ENCODE measurements at places on chromosomes 2 and 18.

- no peak for DNase-seq
Measured at GRCh38 chr18:80246445-80247392, 595 bp downstream of the PARD6G start.

DNA sequence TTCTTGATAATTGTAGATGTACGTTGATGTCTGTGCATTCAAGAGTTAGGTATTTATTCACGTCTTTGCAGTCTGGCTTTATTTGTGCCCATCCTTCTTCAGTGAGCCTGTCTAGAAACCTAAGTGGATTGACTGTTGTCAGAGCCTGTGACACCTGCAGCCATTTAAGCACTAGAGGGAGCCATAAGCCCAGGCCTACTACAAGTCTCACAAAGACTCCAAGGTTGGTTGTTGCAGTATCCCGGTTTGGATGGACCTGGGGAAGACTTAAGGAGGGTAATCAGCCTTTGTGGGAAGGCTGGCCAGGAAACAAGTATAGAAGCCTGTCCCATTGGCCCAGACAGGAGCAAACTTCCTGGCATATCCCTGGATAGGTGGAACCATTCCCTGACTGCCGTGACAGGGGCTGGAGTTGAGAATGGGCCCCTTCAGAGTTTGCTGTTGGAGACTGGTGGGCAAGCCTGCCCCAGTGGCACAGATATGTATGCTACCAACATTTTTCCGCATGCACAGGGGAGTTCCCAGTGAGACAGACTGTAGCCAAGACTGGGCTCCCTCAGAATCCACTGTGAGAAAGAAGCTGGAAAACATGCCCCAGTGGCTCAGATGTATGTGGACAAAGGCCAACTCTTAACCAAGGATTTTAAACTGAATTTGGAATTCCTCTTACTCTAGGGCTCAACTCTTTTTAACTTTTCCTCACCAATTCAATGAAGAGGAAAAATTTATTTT is 9.3 kb upstream of the LRRC30 start:
- DNase-seq, result peak; percentile 56

DNA sequence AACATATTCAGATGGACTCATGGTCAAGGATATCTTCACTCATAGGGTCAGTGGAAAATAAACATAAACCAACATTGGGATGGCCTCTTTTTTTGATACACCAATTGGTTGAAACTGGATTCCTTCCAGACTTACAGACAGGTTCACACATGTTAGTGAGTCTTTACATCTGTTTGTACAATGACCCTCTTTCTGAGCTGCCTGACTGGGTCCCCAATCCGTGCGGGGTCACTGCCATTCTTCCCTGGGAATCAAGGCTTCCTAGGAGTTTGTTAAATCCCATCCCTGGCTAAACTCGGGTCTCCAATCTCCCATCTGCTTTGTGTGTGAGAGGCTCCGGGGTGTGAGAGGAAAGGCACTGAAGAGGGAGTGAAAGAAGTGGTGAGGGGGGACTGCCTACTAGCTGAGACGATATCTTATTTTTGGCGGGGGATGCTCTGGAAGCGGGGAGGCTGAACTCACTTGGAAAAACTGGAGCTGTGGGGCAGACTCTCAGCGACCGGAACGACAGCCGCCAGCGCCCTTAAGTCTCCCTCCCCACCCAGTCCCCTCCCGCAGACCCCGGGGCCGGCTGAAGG is 487 bp downstream of the STARD6 start:
- DNase-seq, result no peak

DNA sequence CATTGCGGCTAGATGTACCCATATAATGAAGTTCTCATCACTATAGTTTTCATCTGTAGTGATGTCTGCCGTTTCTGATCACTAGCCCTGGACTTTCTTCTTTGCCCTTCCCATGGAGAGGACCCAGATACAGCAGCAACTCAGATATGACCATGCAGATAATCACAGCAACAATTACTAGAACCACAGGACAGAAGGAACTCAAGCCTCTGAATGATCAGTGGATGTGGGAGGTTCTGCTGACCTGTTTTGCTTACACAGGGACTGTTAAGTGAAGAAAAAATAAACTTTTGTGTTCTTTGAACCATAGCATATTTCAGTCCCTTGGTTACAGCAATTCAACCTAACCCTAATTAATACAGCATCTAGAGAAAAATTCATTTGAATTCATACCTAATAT is 62.7 kb downstream of the ACVR1 start:
- DNase-seq, result no peak

- DNase-seq, result no peak
Measured at GRCh38 chr2:151918308-151918707, 90.1 kb upstream of the ARL5A start.

- no peak for DNase-seq
Measured at GRCh38 chr2:122682356-122682755, 926.9 kb downstream of the TSN start.

- DNase-seq, result peak; percentile 96
Measured at GRCh38 chr2:111071600-111072171, 49.0 kb upstream of the BCL2L11 start.

DNA sequence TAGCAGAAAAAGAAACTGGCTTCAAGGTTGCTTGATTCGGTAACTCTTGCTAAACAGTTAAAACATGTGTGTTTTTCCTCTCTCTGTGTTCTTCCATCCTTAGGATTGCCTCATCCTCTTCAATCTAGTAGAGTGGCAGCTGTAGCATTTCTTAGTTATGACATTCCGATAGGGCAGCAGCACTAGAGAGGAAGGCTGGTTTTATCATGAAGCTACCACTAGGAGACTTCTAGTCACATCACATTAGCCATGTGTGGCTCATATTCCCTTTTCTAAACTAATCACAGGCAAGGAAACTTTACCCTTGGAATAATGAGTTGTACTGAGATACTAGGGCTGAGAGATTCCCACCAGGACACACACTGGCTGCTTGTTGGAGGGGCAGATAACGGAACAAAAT is 187.6 kb downstream of the DOK6 start:
- no peak for DNase-seq

GRCh38 chr2:27264253-27264752 is 1.5 kb upstream of the SLC30A3 start:
- DNase-seq, result no peak

DNA sequence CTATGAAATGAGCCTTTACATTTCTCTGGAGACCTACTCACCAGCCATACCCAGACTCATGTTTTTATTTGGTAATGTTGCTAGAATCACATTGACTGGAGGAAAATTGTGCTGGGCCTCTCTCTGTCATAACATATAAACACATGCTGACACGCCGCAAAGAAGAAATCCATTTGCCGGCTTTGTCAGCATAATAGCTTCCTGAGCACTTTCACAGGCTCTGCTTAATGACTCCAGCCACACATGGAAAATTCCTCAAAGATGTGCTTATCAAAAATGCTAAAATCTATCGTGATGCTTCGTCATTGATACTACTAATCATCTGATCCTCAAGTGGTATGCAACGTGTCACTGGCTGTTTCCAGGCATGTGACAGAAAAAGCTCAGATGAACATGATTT is 63.1 kb downstream of the RND3 start:
- DNase-seq, result no peak

DNA sequence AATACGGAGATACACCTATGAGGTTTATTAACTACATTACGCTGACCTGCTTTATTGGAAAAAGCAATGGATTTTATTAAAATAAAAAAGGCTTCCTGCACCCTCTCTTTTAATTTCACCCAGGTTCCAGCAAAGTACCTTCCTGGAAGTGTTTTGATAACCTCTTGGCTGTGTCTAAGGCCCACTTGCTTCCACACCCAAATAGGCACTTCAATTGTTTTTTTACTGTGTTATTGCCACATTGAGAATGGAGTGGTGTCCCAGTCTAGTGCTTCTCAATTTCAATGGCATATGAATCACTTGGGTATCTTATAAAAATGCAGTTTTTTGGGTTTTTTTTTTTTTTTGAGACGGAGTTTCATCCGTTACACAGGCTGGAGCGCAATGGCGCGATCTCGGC is 47.6 kb downstream of the SF3B1 start:
- no peak for DNase-seq
